ENCODE measurements at places on chromosomes 2 and 18.

GRCh38 chr18:45008694-45009413 is 328.2 kb downstream of the SETBP1 start:
- DNase-seq, result no peak

DNA sequence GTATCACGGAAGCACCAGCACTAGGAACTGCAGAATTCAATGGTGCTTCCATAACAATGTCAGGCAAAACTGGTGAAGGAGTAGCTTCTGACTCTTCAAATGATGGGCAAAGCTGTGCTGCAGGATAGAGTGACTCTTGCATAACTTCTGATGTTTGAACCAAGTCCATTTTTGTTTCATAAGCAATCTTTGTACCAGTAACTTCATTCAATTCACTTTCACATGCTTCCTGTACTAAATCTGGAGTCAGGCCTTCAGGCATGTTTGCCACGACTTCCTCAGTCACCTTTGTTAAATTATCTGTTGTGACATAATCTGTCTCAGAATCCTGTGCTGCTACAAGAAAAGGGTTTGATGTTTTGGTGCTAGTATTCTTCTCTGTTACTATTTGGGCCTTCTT is 24.0 kb downstream of the RTN4 start:
- DNase-seq, result no peak

DNA sequence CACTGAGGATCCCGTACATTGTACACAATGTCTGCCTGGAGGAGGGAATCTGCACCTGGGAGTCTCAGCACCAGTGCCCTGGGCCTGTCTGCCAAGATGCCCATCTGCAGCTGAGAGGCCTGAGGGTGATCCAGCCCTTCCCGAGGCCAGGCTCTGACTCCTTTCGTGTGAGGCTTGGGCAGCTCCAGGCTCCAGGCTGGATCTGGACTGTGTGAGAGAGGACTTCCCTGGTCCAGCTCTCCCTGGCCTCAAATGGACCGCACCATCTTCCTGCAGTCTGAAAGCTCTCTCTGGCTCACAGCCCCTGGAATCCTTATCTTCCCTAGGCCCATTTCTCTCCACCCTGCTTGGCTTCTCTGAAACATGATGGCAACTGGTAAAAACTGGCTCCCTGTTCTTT is 324.6 kb downstream of the DYSF start:
- no peak for DNase-seq

- peak; percentile 40 for DNase-seq
Observed at GRCh38 chr2:60882971-60883753, 1.8 kb downstream of the REL start.

GRCh38 chr2:233974530-233975071 is 57.4 kb downstream of the TRPM8 start:
- no peak for DNase-seq

DNA sequence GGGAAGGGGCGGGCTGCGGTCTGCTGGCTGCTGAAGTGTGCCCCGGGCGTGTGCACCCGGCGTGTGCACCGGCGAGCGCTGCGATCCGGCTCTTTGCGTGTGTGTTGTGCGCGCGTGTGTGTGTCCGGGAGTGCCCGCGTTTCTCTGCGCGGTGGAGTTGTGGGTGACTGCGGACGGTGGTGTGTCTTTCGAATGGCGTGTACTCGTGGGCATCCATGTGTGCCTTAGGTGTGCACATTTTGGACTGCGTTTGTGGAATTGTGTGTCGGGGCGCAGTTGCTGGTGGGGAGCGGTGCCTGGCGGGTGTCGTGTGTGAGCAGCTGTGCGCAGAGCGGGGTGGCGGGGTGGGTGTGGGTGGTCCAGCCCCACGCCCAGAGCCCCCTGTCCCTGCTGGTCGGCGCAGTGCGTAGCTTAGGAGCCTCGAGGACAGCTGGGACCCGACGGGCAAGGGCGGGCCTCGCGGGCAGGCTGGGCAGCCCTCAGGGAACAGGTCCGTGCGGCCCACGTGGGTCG is 533 bp downstream of the HPCAL1 start:
- peak; percentile 30 for DNase-seq

DNA sequence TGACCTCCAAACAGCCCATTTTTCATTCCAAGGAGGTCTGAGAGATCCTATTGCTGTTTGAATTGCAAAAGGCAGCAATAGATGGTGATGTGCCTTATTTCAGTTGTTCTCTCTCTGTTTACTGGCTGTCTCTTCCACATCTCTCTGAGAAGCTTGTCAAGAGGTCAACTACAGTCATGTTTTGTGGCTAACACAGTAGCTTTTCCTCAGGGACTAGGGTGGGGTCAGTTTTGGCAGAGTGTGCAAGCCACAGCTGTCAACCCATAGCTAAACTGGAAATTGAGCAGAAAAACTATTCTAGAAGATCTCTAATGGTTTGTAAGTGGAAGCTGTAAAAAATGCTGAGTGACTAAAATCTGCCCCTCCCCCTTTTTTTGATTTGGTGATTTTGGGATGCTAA is 67.1 kb downstream of the DIS3L2 start:
- DNase-seq, result no peak

DNA sequence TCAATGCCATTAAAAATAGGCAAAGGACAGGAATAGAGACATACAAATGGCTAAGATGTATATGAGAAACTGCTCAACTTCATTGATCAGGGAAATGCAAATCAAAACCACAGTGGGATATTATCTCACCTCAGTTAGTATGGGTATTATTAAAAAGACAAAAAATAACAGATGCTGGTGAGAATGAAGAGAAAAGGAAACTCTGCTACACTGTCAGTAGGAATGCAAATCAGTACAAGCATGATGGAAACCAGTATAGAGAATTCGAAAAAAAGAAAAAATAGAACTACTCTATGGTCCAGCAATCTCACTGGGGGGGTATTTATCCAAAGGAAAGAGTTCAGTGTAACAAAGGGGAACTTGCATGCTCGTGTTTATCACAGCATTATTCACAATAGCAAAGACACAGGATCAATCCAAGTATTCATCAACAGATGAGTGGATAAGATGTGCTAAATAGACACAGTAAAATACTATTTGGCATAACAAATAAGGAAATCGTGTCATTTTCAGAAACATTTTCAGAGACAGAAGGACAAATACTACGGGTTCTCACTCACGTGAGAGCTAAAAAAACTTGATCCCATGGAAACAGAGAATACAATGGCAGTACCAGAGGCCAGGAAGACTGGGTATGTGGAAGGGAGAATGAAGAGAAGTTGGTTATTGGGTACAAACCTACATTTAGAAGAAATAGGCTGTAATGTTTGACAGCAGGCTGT is 60.6 kb downstream of the CCDC74A start:
- no peak for DNase-seq

GRCh38 chr18:48949606-48950535 is 894 bp downstream of the SMAD7 start:
- no peak for DNase-seq

DNA sequence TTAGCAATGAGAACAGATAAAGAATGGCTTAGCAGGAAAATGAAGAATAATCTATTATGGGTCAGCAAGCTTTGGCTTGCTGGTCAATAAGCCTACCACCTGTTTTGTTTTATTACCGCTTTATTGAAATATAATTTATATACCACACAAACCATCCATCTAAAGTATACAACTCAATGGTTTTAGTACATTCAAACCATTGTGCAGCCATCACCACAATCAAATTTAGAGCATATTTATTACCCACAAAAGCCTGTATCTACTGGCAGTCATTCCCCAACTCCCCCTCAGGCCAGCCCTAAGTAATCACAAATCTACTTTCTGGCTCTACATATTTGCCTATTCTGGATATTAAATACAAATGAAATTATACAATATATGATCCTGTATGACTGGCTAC is 17.2 kb downstream of the PPP3R1 start:
- DNase-seq, result no peak

DNA sequence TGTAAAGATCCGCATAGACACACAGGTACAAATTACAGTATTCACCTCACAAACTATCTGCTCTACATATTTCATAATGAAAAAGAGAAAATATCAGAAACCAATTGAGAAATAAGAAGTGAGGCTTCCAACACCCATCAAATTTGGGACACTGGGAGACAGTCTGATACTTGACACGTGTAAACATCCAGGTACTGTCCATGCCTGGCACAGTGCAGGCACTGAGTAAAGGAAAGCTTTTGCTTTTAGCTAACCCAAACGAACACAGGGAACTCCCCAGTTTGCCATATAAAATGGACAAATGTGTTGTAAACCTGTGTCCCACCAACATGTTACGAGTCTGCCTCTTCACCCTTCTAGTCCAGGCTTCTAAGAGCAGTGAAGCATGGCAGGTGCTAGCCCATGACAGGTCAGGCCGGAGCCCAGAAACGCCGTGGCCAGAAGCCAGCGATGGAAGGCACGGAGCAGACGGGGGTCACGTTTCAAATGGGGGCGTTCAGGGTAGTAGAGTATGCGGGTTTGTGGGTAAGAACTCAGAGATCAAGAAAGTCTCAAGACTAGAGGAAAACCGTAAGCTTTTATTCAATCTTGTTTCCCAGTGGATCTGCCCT is 27.0 kb downstream of the CDH2 start:
- no peak for DNase-seq

DNA sequence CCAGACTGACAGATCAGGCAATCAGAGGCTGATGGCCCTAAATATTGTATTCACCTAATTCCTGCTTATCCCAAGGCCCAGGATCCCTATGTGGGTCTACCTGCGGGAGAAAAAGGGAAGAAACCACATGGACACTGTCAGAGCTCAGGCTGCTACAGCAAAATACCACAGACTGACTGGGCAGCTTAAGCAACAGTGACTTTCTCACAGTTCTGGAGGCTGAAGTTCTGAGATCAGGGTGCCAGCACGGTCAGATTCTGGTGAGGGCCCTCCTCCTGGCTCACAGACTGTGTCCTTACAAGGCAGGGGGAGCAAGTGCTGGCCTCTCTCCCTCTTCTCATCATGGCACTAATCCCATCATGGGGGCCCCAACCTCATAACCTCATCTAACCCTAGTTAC is 181.7 kb downstream of the TMEM163 start:
- DNase-seq, result no peak

- no peak for DNase-seq
Observed at GRCh38 chr2:29290293-29291047, 175.3 kb downstream of the CLIP4 start.

DNA sequence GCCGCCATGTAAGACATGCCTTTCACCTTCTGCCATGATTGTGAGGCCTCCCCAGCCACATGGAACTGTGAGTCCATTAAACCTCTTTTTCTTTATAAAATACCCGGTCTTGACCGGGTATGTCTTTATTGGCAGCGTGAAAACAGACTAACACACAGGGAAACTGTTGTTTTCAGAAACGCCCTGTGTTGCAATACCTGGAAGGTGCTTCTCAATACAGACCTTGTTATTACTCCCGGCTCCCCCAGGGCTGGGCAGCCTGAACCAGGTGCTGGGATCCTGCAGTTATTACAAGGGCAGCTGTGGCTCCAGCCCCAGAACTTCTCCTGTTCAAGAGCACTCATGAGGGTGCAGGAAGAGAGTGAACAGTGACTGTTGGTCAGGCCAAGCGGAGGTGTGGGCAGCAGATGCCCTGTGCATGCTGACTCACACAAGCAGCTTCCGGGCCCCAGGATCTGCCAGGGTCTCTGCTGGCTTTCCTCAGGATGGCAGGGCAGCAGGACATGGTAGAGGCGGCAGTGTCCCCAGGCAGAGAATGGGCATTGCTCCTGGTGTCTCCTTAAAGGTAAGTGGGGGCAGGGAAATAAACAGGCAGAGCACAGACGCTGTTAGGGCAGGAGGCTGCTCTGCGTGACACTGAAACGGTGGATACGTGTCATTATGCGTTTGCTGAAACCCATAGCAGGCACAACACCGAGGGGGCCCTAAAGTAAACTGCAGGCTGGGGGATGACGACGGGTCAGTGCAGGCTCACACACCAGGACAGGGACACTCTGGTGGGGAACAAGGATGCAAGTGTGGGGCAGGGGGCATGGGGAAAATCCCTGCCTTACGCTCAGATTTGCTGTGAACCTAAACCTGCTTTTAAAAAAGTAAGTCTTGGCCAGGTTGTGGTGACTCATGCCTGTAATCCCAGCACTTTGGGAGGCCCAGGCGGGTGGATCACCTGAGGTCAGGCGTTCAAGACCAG is 89.1 kb downstream of the NDUFA10 start:
- peak; percentile 9 for DNase-seq

DNA sequence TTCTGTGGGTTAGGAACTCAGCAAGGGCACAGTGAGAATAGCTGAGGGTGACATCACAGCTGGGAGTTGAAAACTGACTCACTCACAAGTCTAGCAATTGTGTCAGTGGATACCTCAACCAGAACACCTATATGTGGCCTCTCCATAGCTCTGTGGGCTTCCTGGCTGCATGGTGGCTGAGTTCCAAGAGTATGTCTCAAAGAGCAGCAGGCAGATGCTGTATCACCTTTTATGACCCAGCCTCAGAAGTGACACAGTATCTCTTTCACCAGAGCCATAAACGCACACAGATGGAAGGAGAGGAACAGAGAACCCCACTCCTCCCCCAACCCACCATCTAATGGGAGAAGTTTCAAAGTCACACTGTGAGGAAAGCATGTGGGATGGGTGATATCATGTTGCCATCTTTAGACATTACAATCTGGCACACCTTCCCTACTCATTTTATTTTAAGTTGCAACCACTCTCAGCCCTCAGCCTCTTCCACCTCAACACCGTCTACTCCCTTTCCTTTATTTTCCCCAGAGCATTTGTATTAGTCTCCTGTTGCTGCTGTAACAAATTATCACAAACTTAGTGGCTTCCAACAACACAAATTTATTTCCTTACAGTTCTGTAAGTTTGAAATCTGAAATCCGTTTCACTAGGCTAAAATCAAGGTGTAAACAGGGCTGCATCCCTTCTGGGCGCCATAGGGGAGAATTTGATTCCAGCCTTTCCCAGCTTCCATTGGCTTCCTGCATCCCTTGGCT is 134.6 kb upstream of the SPATS2L start:
- DNase-seq, result no peak

DNA sequence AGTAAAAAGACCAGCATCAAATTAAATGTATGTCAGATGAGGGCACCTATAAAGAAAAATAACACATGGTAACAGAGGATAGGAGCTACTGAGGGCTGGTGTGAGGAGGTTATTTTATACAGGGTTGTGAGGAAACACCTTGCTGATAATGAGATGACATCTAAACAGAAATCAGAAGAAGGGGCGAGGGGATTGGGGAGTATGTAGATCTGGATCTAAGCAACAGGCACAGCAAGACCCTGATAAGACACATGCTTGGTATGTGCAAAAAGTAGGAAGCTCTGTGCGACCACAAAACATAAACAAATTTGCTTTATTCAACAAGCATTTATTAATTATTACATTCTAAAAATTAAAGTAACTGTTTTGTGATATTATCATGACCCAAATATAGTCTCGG is 295.4 kb downstream of the ZEB2 start:
- DNase-seq, result no peak

GRCh38 chr2:47520825-47521665 is 118.1 kb downstream of the MSH2 start:
- DNase-seq, result peak; percentile 80

DNA sequence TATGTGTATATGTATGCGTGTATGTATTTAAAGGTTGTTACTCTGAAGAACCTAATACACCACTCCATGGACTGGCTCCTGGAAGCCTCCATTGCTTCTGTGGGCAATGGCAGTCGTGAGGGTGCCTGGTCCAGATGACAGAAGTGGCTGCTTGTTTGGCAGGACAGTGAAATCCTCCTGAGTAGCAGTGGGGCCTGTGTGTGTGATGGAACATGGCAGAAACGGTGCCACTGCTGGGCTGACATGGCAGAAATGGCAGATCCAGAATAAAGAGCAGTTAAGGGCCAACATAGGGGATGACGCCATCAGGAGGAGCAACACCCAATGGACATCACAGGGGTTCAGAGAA is 6.1 kb upstream of the CPLX4 start:
- no peak for DNase-seq
